ENCODE measurements at places on chromosomes 16 and 17.

DNA sequence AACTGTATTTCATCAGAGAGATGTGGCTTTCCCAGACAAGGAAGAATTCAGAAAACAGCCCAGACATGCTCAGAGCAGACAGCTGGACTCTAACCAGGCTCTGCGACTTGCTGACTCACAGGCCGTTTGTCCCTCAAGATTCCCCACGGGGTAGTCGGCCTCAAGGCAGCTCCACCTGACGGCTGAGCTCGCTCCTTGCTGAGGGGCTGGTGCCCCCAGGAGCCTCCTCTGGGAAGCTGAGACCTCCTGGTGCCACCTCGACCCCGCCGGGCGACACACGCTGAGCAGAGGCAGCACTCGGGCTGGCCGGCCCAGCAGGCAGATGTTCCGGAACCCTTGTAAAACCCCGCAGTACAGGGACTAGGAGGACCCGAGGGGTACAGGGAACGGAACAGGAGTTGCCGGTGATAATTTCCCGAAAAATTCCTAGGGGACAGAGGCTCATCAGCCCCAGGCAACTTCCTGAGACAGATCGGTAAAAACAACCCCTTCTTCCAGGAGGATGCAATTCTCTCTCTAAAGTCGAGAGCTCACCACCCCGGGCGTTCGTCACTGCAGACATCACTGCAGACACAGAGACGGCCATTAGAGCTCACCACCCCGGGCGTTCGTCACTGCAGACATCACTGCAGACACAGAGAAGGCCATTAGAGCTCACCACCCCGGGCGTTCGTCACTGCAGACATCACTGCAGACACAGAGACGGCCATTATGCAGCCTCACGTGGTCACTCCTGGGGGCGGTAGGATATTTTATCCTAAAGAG, 19.9 kb downstream of the RPH3AL start:
- DNase-seq, result no peak

DNA sequence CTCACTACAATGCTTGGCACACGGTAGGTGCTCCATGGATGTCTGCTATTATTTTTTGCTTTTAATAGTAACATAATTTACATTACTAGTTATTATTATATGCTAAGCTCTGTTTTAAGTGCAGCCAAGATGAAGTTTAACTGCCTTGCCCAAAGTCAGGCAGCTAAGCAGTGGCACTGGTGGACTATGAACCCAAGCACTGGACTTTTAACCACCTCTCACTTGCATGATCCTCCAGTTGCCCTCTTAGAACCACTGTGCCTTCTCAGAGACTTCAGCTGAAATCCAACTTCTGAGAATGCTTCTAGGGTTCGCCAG, 1.5 kb upstream of the ZNF207 start:
- no peak for DNase-seq

- DNase-seq, result no peak
These were observed 11.6 kb upstream of the ZNF689 start for GRCh38 chr16:30621765-30622164.

- no peak for DNase-seq
These were observed 1.2 kb downstream of the SNTB2 start for GRCh38 chr16:69188236-69188549.

DNA sequence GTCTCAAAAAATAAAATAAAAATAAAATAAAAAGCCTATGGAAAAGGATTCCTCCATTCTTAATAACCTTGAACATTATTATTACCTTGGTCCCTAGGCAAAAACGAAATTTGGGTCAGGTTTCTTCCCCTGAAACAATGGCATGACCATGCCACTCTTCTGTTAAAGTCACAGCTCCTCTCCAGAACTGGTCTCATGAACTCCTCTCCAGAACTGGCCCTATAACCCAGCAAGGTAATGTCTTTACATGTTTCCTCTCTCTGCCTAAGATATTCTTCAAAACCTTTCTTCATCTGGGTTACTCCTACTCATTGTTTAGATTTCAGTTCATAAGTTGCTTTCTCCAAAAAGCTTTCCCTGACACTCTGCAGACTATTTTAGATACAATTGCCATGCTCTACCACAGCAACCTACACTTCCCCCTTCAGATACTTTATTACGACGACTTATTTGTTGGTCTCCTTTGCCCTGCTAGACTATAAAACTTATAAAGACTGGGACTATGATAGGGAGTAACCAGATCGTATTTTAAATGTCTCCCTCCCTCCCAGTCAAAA, 13.5 kb downstream of the TRIM37 start:
- DNase-seq, result no peak

GRCh38 chr17:14197586-14197985, 39.1 kb downstream of the CDRT15 start:
- DNase-seq, result no peak

GRCh38 chr17:51189162-51189561, 23.0 kb downstream of the NME2 start:
- no peak for DNase-seq

Measured in iPS-NIHi11 (cell line).